ENCODE measurements at places on chromosomes 2 and 18. TPM values are rescaled to one million over a fixed set of nuclear protein-coding genes. Genes with fewer than 3 reads are reported as not detected.

DNA sequence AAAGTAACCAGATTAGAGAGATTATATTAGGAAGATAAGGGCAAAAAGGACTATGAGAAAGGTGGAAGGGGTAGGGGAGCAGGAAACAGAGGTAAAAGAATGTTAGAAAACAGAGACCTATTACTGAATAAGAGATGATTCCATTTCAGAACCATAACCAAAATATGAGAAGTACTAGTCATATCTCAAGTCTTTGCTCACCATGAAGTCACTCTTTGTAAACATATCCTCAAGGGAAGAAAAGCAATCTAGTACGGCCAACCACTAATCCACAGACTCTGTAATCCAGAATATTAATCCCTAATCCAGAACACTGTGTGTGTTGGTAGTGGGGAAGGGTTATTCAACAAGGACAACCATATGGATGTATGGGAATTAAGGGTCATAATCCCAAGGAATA, 92.0 kb downstream of the CDCA7 start:
- DNase-seq = no peak

DNA sequence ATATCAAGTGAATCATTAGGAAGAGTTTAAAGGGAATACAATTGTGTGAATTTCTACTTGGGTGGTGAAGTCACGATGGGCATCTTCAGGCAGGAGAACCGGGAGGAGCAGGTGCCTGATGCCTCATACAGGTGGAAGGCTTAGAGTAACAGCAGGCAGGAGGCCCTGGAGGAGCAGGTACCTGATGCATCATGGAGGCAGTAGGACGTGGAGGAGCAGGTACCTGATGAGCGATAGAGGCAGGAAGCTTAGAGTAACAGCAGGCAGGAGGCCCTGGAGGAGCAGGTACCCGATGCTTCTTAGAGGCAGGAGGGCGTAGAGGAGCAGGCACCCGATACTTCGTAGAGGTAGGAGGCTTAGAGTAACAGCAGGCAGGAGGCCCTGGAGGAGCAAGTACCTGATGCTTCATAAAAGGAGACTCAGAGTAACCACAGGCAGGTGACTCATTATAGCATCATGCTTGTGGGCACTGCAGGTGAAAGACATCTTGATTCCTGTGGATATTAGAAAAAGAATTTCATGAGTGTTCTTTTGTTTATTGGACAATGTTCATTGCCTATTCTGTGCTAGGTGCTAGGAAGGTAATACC, 133.9 kb downstream of the ATP9B start:
- DNase-seq = no peak

Gene REG1A
- not detected for total RNA-seq

Gene OR6B2
- total RNA-seq = not detected

All from left colon (tissue), 2 donors.